ENCODE measurements at places on chromosomes 5 and 9. TPM values are rescaled to one million over a fixed set of nuclear protein-coding genes. Genes with fewer than 3 reads are reported as not detected.

GRCh38 chr5:125295405-125295872 is 549.0 kb upstream of the ZNF608 start:
- H3K36me3 ChIP-seq, result no peaks in the 10 kb centered on the region
- H3K4me1 ChIP-seq, result 0 out of 2 replicates have a peak, but pooled peaks cover 4% of the 10 kb centered on the region
- H3K4me3 ChIP-seq, result no peak overlapping the region

- H3K4me3 ChIP-seq, result no peak overlapping the region
- H3K4me1 ChIP-seq, result no peaks in the 10 kb centered on the region
- H3K27ac ChIP-seq, result no peak overlapping the region
- no peak for DNase-seq
- H3K27me3 ChIP-seq, result no peaks in the 10 kb centered on the region
Measured at GRCh38 chr5:53172630-53173029, 63.1 kb upstream of the MOCS2 start.

Gene TRIP13
- total RNA-seq, result 74.0 TPM

DNA sequence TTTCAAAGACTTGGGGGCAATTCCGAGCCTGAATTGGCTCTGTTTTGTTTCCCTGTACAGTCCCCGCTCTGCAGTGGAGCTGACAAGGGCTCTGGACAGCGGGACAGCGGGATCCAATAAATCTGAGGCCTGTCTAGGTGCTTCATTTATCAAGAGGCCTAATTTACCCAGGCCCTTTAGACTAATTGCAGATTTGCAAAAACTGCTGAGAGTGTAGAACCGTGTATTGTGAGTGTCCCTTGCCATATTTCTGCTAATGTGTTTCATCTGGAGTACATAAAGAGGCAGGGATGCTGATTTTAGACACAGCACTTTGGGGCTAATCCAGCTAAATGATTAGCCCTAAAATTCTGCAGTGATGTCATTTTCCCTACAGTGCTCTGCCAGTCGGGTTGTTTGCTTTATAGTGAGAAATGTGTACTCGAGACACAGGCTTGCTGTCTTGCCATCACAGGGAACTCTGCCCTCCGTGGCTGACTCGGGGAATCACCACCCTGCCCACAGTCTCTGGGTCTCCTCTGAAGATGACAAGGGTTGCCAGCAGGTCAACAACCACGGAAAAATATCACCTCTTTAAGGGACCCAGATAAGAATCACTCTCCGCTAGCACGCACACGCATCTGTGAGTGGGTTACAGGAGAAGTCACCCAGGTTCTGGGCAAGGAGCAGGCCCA is 592.0 kb downstream of the BNC2 start:
- no peak for DNase-seq
- H3K4me3 ChIP-seq, result no peak overlapping the region
- H3K27ac ChIP-seq, result no peak overlapping the region
- no peaks in the 10 kb centered on the region for H3K36me3 ChIP-seq
- H3K4me1 ChIP-seq, result peaks cover 17% of the 10 kb centered on the region
- no peaks in the 10 kb centered on the region for H3K27me3 ChIP-seq

GRCh38 chr5:40914835-40915234 is 5.5 kb downstream of the C7 start:
- no peaks in the 10 kb centered on the region for H3K4me1 ChIP-seq
- no peaks in the 10 kb centered on the region for H3K36me3 ChIP-seq
- DNase-seq, result no peak

DNA sequence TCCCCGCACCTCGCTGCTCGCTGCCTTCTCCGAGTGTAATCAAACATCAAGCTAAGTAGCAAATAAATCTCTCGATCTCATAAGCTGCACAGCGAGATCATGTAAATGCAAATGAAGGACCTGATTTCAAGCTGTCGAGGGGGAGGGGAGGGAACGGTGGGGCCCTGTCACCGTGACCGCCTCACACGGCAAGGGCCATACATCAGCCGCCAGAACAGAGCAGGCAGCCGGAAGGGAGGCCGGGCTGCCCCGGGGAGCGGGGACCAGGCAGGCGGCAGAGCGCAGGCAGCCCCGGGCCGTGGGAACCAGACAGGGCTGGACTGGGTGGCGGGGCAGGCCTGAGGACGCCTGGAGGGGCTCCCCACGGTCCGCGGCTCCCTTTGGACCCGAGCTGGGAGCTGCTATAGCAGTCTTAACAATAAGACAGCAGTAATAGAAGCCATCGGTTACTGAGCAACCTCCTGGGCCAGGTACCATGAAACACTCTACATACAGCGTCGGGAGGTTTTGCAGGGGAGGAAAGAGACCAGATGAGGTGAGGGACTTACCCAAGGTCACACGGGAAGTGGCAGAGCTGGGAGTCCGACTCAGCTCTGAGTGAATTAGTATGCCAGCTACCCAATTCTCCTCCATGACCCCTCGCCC is 76.8 kb downstream of the CFAP77 start:
- no peaks in the 10 kb centered on the region for H3K4me1 ChIP-seq
- H3K4me3 ChIP-seq, result no peak overlapping the region
- DNase-seq, result no peak
- H3K27ac ChIP-seq, result no peak overlapping the region
- peaks cover 92% of the 10 kb centered on the region for H3K27me3 ChIP-seq
- H3K36me3 ChIP-seq, result no peaks in the 10 kb centered on the region
